ENCODE measurements at places on chromosomes 4 and X.

DNA sequence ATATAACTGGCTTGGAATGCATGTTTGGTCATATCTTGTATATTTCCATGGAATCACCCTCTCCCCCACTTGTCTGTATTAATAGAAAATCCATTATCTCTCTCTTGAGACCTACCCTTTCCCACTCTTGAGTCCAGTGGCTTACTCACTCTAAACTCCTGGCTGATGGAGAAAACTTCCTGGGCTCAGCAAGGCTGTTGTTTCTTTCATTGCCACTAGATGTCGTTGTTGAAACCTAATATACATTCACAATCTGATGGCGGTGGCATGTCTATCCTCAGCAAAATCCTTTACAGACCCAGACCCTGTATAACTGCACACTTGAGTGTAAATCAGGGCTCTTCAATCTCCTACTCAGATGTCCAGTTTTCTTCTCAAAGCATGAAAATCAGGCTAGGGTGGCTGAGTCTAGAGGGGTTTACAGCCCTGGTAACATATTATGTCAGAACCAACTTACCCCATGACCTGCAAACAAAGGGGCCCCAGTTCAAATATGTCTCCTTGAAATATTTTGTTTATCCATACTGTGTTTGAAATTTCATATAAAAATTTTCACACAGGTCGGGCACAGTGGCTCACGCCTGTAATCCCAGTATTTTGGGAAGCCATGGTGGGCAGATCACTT lies 70.0 kb upstream of the FAM241A start:
- DNase-seq = no peak

GRCh38 chr4:118280501-118281218 lies 72.1 kb downstream of the PRSS12 start:
- no peak for DNase-seq

DNA sequence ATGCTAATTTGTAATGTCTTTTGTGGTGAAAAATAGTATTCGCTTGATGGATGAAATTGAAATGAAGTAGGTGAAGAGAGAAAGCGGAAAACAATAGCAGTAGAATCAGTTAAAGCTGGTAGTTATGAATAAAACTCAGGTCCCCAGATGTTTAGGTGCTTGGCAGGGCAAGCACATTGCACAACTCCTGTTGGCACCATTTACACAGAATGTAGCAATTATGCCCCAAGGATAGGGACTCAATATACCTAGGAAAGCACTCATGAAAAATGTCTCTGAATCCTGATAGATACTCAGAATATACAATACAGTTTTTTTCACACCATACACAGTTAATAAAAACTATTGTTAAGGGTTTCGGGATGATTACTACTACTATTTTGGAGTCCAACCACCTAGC lies 26.5 kb upstream of the GRIA3 start:
- DNase-seq = no peak

GRCh38 chr4:118373614-118374255 lies 20.9 kb upstream of the PRSS12 start:
- no peak for DNase-seq

DNA sequence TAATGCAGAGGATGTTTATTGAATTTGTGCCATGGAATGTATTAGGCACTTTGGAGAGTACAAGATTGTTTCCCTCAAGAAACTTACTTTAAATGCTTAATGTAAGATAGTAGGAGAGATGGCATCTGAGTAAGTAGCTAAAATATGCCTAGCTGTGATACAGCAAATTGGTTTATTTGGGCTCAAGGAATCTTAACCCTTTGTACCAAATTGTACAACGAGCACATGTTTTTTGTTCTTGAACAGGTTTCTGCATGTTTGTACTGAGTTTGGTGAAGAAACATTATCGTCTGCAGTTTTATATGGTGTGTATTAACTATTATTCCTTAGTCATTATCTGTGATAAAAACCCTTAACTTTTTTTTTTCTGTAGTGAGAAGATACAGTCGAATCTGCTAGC lies 48.6 kb downstream of the CDS1 start:
- no peak for DNase-seq

GRCh38 chr4:75015627-75016026 lies 82.7 kb downstream of the PARM1 start:
- no peak for DNase-seq

DNA sequence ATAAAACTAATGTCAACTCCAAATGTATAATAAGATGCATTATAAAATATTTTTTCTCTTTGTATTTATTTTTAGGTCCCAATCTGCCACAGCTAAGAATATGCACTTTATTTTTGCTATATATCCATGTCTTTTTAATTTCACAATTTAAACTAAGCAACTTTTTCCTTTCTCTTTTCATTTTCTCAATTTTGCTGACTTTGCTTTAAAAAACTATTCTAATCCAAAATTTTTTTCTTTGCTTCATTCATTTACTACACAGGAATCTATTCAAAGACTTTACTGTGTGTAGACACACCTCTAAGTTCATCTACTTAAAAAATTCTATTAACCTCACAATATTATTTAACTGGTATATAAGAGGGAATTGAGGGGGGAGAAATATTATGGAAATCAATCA lies 201.9 kb downstream of the ADGRA3 start:
- no peak for DNase-seq

- DNase-seq = no peak
These were observed 62.1 kb downstream of the RHOXF2B start for GRCh38 chrX:120015145-120016067.

- DNase-seq = no peak
These were observed 20.4 kb upstream of the FGF16 start for GRCh38 chrX:77426811-77427210.

DNA sequence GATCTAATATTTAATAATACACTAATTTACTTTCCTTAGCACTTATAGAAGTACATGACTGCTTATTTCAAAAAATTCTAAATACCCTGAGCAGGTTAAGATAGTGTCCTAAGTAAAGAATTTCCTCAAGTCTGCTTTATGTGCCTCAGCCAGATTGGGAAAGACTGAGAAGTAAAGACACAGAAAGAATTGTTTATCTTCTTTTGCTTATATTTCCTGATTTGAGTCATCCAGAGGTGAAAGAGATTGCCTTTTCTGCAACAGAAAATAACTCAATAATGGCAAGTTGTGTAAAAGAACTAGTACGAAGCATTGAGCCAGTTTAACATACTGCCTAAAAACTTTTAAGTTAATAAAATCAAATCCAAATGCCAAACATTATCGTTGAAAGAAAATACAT lies 45.0 kb downstream of the NAF1 start:
- no peak for DNase-seq

DNA sequence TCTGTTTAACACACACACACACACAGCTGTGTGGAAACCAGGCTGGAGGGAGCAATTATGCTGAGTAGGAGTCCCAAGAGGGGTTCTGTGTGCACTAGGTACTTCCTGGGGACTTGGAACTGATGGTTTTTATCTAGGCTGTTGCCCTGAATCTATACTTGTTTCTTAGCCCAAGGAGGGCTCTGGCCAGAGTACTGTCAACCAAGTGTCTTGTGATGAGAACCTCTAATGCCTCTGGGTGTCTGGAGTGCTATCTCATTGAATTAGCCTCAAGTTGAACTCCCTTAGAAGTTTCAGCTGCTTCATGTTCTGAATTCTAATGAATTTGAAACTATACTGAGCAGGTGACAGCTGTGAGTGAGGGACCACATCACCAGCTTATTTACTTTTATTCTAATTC lies 16.6 kb downstream of the ARHGAP24 start:
- no peak for DNase-seq

GRCh38 chr4:28354880-28355656 lies 1494.4 kb downstream of the STIM2 start:
- DNase-seq = no peak

- DNase-seq = no peak
These were observed 17.0 kb upstream of the ATP6AP2 start for GRCh38 chrX:40563784-40564183.

Data from stimulated activated CD8-positive, alpha-beta memory T cell treated with anti-CD3 and anti-CD28 coated beads, Interleukin-15, amount 100 ng/mL, for 4 hours (primary cell).